ENCODE measurements at places on chromosomes 2 and 18.

DNA sequence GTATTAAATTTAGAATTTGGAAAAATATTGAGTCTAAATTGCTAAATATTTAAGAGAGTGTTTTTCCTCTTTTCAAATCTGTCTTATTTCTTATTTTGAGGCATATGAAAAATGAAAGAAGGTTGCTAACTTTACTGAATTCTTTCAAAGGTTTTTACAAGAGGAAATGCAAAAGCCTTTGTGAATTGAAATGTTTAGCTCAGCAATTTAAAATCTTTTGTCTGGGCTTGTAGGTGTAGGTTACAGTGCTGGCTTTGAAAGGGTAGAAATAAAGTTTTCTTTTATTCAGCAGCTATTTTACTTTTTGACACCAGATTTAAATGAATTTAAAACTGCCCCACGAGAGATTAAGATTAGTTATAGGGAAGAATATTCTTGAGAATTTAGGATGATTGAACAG is 192.0 kb downstream of the CDH7 start:
- no peak for DNase-seq

DNA sequence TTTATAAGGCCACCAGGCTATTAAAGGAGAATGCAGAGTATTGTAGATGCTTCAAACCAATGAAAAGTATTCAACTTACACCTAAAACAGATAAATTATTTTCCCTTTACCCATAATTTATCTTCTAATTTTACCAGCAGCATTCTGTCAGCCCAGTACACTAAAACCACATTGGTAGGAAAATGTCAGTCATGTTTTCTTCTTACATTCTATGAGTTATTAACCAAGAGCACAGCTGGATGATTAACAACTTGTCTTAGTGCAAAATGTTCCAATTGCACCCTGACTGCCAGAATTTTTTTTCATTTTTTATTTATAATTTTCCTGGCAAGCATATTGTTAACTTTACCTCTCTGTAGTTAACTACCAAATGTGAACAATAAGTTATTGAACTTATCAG is 79.0 kb upstream of the WDR75 start:
- no peak for DNase-seq

DNA sequence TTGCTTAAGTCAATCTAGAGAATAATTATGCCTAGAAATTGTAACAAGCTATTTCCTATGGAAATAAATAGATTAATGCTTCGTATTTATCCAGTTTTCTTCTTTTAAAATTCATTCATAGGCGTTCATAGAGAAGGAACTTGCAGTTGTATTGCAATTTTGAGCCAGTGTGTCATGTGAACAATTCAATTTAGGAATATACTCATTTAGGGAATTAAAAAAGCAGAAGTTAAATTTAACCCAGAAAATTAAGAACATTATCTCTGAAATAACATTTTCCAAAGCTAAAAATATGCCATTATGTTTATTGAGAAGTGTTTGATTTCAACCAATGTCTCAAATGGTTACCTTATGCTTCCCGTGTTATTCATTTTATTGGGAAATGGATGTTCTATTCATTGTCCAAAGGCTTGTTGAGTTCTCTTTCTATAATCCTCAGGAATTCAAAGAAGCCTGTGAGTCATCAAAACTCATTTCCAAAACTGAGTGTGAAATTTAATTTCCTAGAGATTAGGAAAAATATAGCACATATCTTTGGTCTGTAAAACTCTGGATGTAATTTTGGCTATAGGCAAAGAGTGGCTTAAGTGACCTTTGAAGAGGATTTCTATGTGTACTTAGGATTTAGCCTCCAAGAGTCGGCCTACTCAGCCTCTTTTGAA is 99.7 kb downstream of the SLC8A1 start:
- no peak for DNase-seq

GRCh38 chr2:45816272-45816671 is 164.8 kb downstream of the PRKCE start:
- no peak for DNase-seq

DNA sequence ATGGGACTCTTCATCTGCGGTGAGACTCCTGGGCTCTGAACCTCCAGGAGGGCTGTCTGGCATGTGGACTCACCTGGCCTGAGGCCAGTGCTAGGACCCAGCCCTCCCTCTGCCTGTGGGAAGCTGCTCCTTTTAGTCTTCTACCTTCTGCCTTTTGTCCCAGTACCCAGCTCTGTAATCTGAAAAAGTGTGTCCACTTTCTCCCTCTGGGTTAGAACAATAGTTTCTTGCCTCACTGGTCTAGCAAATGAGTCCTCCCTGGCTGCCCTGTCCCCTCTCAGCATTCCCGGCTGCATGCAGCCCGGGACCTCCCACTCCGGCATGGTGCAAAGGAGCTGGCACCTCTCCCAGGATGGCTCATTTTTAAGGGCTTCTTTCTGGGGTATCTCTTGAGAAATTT is 25.9 kb downstream of the GKN2 start:
- DNase-seq: no peak

GRCh38 chr2:95060446-95061118 is 35.1 kb downstream of the MAL start:
- no peak for DNase-seq

DNA sequence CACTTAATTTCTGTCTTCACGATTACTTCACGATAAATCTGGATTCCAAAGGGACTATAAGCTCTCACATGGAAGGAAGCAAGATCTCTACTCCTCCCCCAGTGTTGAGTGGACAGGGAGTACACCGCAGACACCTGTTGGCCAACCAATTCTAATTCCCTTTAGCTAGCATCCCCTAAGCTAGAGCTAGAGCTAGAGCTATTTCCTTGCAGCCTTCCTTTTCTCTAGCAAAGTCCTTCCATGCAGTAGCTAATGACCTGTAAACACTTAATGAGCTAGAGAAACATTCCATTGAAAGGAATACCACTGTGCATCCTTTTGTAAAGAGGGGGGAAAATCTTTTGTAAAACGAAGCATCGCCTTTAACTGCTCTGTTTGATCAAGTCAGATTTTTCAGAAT is 56.5 kb downstream of the BCL11A start:
- no peak for DNase-seq

DNA sequence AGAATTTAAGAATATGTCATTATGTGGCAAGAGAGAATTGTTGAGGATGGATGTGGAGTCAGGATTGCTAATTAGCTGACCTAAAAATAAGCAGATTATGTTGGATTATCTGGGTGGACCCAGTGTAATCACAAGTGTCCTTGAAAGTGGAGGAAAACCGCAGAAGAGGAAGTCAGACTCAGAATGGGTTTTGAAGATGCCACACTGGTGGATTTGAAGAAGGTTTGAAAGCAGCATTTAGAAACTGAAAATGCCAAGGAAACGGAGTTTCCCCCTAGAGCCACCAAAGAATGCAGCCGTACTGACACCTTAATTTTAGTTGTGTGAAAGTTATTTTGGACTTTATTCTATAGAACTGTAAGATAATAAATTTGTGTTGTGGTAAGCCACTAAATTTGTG is 41.6 kb upstream of the DPP10 start:
- no peak for DNase-seq
